NCI-H1417 (cell line): ENCODE measurements at places on chromosomes 3 and 15.
A peak's percentile ranks its signal among the peaks of the same experiment; 100 is the strongest.

- DNase-seq: no peak
Measured at GRCh38 chr3:113105093-113105449, 106.3 kb upstream of the BOC start.

- DNase-seq: no peak
Measured at GRCh38 chr3:196617256-196617655, 22.2 kb upstream of the NRROS start.

- DNase-seq: peak; percentile 71
Measured at GRCh38 chr3:150545419-150546225, 674 bp downstream of the SERP1 start.

DNA sequence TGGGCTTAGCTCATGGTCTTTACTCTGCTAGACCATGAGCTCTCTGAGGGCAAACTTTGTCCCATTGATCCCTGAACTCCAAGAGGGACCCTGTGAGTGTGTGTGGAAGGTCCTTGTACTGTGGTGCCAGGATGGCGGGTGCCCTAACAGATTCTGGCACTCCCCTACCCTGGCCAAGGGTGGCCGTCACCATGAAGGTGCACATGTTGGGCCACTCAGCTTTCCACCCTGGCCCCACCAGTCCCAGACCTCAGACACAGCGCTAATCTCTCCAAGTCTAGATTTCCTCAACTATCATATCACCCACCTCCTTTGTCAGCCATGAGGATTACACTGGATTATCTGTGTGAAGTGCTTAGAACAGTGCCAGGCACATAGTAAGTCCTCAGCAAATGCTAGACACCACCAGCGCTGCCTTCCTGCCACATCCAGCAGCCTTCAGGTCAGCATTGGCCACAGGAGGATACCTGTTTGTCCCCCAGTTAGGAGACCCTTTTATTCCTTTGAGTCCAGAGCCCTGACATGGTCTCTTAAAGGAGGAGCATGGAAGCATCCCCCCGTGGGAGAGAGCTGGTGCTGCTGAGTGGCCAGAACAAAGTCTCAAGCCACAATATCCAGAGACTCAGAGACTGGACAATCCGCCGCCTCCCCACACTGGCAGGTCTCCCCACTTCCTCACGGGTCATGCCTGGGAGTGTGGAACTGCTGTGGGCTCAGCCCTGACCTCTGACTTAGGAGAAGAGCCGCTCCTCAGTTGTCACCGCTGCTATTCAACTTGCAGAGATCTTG is 44.5 kb upstream of the SLCO2A1 start:
- DNase-seq: no peak

DNA sequence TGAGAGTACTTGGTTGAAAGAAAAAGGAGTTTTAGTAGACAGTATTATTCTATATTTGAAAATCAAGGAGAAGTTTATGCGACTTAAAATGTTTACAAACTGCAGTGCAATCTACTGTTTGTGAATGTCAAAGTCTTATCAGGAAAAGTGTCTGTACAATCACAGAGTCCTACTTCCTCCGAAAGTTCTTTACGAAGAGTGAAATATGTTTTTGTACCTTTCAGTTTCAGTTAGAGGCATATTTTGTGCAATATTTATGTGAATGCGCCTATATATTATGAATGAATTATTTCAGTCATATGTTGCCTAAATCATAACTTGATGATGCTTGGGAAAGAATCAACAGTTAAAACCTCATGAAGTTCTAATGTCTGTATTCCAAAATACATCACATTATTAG is 31.5 kb downstream of the NGRN start:
- DNase-seq: no peak

DNA sequence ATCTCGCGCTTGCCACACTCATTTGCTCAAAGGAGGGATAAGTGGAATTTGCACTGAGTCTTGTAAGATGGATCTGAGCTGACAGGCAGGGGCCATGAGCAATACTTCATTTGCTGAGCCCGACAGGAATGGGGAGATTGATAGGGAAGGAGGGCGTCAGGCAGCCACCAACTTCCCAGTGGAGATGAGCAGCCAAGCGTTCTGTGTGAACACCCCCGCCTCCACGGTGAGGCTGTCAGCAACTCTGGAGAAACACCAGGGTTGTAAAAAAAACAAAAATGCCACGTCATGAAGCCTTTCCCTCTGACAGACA is 36.8 kb downstream of the TLE3 start:
- DNase-seq: no peak

DNA sequence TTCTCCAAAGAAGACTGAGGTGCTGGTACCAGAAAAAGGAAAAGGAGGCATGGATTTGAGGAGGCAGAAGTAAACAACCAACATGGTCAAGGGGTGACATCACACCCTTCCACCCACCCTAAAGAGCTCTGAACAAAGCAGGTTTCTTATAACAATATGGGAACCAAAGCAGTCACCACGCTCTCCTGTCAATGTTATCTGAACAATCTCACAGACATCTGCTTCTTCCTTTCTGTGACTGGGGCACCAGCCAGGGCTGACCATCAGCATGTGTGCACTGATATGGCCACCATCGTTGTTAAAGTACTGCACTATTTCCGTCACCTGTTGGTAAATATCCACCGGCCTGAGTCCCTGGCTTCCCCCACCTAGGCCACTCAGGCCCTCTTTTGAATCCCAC is 252.9 kb downstream of the SHQ1 start:
- no peak for DNase-seq

- no peak for DNase-seq
Measured at GRCh38 chr3:119990888-119991287, 103.4 kb downstream of the GSK3B start.

DNA sequence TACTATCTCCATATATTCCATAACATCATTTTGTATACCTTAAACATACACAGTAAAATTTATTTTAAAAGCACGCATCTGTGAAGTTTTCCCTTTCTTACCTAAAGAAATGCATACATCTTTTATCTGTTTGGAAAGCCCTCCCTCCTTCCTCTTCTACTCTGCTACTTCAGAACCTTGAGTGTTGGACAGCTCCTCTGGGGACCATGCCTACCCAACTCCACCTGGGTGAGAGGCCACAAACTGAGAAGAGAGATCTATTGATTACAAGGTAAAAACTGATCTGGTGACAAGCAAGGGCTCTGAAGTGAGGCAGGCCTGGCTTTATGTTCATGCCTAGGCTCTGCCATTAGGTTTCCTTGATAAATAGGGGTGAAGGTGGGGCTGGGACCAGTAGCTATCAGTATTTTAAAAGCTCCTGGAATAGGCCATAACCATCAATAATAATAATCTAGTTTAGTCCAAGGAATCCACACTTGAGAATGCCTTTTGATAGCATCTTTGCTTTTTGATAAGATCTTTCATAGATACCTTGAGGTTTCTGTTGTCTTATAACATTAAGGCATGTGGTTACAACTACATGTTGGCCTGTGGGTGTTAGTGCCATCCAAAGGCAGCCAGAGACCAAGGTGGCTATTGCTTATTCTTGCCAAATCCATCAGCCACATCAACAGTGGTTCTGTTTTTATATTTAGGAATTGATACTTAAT is 148.8 kb downstream of the KCNMB2 start:
- DNase-seq: no peak

GRCh38 chr3:24674261-24674660 is 179.6 kb upstream of the THRB start:
- DNase-seq: no peak

- DNase-seq: peak; percentile 26
Measured at GRCh38 chr3:89072642-89073041, 34.8 kb upstream of the EPHA3 start.

DNA sequence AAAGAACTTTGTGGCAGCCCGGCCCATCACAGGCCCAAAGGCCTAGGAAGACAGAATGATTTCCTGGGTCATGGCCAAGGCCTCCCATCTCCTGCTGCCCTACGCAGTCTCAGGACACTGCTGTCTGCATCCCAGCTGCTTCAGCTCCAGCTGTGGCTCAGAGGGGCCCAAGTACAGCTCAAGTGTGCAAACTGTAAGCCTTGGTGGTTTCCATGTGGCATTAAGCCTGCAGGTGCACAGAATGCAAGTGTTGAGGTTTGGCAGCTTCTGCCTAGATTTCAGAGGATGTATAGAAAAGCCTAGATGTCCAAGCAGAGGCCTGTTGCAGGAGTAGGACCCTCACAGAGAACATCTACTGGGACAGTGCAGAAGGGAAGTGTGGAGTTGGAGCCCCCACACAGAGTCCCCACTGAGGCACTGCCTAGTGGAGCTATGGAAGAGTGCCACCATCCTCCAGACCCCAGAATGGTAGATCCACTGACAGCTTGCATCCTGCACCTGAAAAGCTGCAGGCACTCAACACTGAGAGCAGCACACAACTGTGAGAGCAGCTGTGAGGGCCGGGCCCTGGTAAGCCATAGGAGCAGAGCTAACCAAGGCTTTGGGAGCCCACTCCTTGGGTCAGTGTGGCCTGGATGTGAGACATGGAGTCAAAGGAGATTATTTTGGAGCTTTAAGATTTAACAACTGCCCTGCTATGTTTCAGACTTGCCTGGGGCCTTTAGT is 208.2 kb upstream of the CMC1 start:
- no peak for DNase-seq

DNA sequence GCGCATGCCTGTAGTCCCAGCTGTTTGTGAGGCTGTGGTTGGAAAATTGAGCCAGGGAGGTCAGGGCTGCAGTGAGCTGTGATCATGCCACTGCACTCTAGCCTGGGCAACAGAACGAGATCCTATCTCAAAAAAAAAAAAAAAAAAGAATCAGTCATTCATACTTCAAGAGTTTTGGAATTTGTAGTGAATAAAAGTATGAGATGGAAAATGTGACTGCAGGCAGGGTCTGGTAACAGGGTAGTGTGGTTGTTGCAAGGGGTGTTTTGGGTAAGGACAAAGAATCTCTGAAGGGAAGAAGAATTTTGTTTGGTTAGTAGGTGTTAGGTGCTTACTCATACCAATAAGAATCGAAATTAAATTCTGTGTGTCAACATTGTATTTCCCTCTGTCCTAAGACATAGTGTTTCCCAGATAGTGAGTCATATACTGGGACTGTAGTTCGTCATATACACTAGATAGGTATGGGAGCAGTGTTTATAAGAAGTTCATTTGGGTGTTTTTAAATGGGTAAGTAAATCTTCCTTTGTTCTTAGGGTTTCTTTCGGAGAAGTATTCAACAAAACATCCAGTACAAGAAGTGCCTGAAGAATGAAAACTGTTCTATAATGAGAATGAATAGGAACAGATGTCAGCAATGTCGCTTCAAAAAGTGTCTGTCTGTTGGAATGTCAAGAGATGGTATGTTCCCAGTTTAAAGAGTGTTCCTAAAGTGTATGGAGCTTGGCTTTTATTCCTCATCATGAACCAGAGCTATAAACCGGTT is 14.2 kb downstream of the NR1D2 start:
- no peak for DNase-seq

DNA sequence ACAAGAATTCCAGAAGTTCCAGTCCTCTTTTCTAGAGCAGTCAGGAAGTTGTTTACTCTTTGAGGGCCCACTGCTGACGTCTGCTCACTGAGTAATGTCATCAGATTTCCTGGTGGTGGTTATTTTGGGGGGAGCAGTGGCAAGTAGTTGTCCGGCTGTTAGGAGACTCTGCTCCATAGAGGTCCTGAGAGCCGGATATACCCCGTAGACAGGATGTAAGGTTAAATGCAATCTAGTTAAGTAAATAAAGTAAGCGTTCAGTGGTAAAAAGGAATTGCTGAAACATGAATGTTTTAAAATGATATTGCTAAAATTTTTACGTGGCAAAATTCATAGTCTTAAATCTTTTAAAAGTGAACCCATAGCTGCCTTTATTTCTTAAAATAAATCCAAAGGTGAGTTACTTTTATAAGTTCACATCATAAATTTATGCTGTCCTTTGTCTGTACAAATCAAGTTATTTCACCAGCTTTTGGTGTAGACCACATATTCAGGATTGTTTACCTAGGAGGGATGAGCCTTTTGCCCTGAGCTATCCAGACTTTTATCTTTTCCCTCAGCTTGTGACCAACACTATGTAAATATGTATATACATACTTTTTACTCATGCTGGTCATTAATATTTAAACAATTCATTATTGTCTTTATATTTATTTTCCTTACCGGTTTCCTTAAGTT is 65.8 kb downstream of the PDE8A start:
- DNase-seq: peak; percentile 77
